Dermis microvascular lymphatic vessel endothelial cell (primary cell): ENCODE measurements at places on chromosomes 6 and 20. TPM values are rescaled to one million over a fixed set of nuclear protein-coding genes. Genes with fewer than 3 reads are reported as not detected.

GRCh38 chr6:47106721-47107197 lies 64.6 kb upstream of the ADGRF1 start:
- DNase-seq, result no peak

- no peak for DNase-seq
Observed at GRCh38 chr6:82507112-82507511, 143.5 kb downstream of the TPBG start.

The OVOL2 gene
- total RNA-seq, result not detected in 2 replicates

GRCh38 chr20:46206992-46207549 lies 89.0 kb downstream of the CD40 start:
- DNase-seq, result no peak

DNA sequence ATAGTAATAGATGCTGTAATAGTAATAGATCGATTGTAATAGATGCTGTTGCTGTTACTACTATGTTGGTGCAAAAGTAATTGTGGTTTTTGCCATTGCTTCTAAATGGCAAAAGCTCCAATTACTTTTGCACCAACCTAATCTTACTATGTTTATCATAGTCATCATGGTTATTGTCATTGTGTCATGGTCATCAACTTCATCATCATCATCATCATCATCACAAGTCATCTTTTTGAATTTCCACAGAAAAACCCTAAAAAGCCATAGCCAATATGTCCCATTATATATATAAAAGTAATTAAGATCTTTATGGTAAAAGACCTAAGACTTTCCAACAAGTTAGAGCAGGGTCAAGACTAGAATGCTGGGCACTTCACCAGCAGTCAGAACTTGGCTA lies 435.1 kb upstream of the MARCKS start:
- no peak for DNase-seq

The OR2B3 gene
- total RNA-seq, result not detected in 2 replicates

DNA sequence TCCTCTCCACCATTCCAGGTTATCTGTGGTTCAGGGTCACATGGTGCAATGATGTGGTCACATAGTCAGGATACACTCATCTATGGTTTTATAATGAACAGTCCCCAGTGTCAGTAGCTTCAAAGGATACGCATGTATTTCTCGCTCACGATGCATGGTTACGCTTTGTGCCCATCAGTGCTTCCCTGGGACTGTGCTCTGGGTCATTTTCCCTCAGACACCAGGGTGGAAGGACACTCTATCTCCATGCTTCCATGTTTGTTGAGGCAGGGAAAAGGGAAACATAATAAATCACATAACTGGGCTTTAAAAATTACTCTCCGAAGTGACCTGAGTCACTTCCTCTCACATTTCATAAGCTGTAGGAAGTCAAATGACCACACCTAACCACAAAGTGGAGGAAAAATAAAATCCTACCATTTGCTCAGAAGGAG lies 394.8 kb upstream of the NOX3 start:
- DNase-seq, result peak; percentile 4

DNA sequence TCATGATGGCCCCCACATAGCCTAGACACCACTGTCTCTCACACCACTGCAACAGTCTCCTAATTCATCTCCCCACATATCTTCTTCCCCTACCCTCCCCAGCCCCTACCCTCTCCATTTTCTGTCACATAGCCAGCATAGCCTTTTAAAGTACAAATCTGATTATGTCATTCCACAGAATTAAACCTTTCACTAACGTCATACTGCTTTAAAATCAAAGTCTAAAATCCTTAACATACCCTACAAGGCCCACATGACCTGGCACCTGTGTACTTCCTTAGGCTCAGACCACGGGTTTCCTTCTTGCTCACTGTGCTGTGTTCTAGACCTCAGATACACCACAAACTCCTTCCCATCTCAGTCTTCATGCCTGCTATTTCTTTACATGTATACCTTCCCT lies 5.9 kb downstream of the OSTM1 start:
- no peak for DNase-seq

DNA sequence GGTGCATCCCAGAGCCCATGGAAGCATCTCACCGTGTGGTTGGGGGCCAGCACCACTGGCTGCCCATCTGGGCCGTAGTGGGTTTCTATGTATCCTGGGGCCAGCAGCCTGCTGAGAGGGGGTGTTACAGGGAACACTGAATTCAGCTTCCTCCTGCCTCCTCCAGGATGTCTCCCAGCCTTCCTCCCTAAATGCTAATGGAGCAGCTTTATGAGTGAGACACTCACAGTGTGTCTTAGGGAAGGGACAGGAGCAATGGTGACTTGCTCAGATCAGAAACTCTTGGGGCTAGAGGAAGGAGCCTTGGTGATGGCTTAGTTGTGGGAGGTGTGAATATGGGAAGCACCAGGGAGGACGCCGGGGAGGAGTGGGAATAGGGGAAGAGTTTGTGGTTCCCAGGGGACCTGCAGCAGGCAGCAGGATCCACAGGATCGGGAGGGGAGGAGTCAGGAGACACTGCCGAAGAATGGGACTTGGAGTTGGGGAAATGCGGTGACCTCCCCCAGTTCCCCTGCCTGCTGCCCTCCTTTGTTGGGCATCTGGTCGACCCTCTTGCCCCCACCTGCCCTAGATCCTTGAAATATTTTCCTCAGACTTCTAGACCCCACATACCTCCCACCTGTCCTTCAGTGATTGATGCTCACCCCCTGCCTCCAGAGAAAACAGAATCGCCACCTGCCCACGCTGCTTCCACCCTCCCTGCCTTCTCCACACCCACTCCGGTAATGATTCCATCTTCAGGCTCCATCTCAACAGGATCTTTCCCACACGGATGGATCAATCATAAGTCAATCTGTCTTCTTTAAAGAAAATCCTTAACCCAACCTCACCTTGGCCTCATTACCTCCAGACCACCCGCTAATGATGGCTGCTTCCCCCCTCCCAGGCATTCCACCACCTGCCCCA lies 6.6 kb downstream of the ADAM33 start:
- no peak for DNase-seq

GRCh38 chr6:81753711-81754577 lies 1.5 kb upstream of the TENT5A start:
- peak; percentile 21 for DNase-seq

DNA sequence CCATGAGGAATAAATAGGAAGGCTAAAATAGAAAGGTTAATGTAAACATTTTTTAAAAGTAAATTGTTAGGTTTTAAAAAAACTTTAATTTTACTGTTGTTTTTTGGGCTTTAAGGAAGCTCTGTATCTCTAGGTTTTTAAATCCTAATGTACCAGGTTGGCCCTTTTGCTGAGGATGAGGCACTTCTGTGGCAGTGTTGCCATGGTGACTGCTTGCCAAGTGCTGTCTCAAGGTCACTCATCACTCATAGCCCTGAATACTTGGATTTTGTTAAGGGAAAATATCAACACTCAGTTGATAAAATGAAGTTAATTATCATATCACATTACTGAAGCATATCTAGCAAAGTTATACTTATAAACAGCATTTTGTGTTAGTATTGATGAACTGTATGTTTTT lies 50.2 kb downstream of the NCOA3 start:
- no peak for DNase-seq

The ECI2 gene
- 66.6 and 67.4 TPM in 2 replicates for total RNA-seq

The BRPF3 gene
- 5.1 and 8.7 TPM in 2 replicates for total RNA-seq

The CD83 gene
- total RNA-seq, result 2.1 and 3.8 TPM in 2 replicates

The XKR7 gene
- not detected in 2 replicates for total RNA-seq

The GPSM3 gene
- 6.9 and 9.0 TPM in 2 replicates for total RNA-seq

- no peak for DNase-seq
Observed at GRCh38 chr6:165052561-165053480, 256.6 kb downstream of the C6orf118 start.

DNA sequence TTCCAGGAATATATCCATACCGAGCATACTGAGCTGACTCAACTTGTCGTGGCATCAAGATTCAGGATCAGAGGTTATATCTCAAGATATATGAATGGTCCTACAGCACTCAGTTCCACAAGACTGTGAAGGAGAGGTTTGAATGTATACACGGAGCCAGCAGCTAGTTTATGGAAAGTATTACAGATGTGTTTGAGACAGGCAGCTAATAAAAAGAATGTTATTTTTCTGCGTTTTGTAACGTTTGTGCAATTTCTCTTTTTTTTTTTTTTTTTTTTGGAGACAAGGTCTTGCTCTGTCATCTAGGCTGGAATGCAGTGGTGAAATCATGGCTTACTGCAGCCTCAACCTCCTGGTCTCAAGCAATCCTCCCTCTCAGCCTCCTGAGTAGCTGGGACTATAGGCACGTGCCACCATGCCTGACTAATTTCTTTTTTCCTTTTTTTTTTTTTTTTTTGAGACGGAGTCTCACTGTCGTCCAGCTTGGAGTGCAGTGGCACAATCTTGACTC lies 3.4 kb upstream of the FAM110A start:
- no peak for DNase-seq

The IMPG1 gene
- not detected in 2 replicates for total RNA-seq

The NHLRC1 gene
- 0.51 and 0.89 TPM in 2 replicates for total RNA-seq

DNA sequence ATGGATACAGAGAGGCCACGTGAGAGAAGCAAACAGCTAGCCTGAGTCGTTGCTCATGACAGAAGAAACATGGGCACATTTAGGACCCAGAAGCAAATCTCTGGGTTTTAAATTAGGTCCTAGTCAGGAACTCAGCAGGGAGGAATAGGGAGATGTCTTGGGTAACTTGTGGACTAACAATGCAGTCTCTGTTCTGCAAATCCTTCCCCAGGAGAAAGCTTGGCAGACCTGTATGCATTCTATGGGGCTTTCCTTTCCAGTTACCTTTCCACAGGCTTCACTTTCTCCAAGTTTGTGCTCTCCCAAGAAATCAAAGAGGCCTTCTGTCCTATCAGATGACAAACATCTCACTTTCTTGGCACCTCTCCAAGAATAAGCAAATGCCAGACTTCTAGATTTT lies 47.2 kb upstream of the PLCB4 start:
- no peak for DNase-seq
